ENCODE measurements at places on chromosomes 5 and 9. TPM values are rescaled to one million over a fixed set of nuclear protein-coding genes. Genes with fewer than 3 reads are reported as not detected.

Gene CNTFR
- total RNA-seq = not detected

GRCh38 chr9:91770229-91770628 lies 179.8 kb downstream of the ROR2 start:
- H3K4me1 ChIP-seq = peaks cover 28% of the 10 kb centered on the region
- no peak for DNase-seq
- peaks cover 8% of the 10 kb centered on the region for H3K27me3 ChIP-seq
- no peak overlapping the region for H3K4me3 ChIP-seq
- H3K27ac ChIP-seq = no peak overlapping the region
- H3K36me3 ChIP-seq = peaks cover 6% of the 10 kb centered on the region

GRCh38 chr9:77597057-77597456 lies 51.1 kb downstream of the GNA14 start:
- no peaks in the 10 kb centered on the region for H3K36me3 ChIP-seq
- no peak overlapping the region for H3K27ac ChIP-seq
- H3K4me3 ChIP-seq = no peak overlapping the region
- DNase-seq = no peak

DNA sequence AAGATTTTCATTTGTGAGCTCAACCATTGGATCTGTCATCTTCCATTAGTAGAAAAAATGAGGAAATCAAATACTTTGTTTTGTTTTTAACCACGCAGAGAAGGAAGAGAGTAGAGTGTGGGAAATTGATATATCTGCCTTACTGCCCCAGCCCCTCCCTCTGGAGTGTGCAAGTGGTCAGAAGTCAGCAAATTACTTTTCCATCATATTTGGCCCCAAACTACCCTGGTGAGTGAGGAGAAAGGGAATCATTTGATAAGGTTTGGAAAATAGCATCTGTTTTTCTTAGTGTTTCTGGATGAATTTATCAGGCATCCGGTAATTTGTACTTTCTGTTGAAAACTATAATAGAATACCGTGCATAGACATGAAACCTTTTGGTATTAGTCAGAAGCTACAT lies 327.4 kb downstream of the MARCHF11 start:
- H3K36me3 ChIP-seq = no peaks in the 10 kb centered on the region
- no peaks in the 10 kb centered on the region for H3K4me1 ChIP-seq
- no peak overlapping the region for H3K27ac ChIP-seq
- no peak for DNase-seq
- H3K4me3 ChIP-seq = no peak overlapping the region

DNA sequence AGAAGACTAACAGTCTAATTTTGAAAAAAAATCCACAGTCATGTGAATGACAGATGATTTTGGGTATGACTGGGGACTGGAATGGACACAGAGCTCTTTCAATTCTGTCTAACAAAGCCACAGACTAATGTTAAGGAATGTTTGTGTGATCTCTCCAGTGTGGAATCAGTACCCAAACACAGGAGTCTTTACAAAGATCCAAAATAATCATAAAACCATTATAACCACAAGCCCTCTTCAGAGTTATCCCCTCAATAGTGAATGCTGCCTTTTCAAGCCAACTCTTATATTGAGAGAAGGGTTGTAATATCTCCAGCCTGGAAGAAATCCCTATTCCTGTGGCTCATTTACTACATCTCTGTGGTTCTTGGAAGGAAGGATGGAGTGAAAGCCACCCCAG lies 552.0 kb upstream of the CLINT1 start:
- DNase-seq = no peak
- no peaks in the 10 kb centered on the region for H3K27me3 ChIP-seq
- H3K36me3 ChIP-seq = no peaks in the 10 kb centered on the region
- H3K27ac ChIP-seq = no peak overlapping the region
- no peak overlapping the region for H3K4me3 ChIP-seq

- no peaks in the 10 kb centered on the region for H3K36me3 ChIP-seq
- H3K27me3 ChIP-seq = no peaks in the 10 kb centered on the region
- H3K4me3 ChIP-seq = no peak overlapping the region
Observed at GRCh38 chr5:8784692-8785091, 761.2 kb downstream of the SEMA5A start.

Data from MCF 10A (cell line).